Stimulated activated CD8-positive, alpha-beta memory T cell treated with anti-CD3 and anti-CD28 coated beads, Interleukin-2, amount 100 ng/mL, for 1 hour (primary cell): ENCODE measurements at places on chromosomes 13 and 19.

DNA sequence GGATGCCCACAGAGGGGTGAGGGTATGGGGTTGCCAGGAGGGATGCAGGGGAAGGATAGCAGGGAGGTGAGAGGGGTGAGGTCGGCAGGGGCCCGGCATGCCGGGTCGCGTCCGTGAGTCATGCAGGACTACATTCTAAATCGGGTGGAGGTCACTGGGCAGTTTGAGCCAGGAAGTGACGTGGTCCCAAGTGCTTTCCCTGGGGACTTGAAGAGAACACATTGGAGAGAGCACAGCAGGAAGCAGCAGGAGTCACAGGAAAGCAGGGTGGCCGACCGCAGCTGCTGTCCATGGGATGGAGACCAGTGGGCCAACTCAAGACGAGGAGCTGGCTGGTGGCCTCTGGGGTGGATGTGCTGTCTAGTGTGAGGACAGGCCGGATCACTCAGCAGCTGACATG lies 92.0 kb upstream of the WASF3 start:
- DNase-seq, result no peak

- no peak for DNase-seq
Observed at GRCh38 chr13:73168953-73169401, 110.2 kb downstream of the KLF5 start.

DNA sequence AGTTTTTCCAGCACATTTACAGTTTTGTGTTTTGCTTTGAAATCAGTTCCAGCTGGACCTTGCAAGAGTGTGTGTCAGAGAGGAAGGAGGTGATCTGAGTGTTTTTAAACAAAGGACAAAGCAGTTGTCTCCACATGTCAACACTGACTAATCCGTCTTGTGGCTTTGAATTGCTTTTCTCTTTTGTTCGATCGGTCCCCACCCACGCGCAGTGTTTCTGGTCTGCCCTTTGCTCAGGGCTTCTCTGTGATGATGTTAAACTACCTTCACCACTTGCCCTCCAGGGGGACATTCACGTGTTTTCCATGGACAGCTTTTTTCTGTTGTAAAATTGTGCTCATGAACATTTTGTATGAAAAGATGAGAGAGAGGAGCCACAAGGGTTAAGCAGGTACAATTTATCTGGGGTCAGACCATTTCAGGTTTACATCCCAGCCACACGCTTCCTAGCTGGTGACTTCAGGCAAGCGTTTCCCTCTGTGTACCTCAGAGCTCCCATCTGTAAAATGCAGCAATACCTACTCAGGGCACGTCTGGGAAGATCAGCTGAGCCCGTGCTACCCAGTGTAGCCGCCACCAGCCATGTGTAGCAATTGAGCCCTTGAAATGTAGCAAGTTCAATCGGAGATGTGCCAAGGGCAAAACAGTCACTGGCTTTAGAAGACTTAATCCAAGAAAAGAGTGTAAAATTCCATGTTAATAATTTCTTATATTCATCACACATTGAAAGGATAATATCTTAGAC lies 13.5 kb upstream of the PLA2G4C start:
- no peak for DNase-seq

DNA sequence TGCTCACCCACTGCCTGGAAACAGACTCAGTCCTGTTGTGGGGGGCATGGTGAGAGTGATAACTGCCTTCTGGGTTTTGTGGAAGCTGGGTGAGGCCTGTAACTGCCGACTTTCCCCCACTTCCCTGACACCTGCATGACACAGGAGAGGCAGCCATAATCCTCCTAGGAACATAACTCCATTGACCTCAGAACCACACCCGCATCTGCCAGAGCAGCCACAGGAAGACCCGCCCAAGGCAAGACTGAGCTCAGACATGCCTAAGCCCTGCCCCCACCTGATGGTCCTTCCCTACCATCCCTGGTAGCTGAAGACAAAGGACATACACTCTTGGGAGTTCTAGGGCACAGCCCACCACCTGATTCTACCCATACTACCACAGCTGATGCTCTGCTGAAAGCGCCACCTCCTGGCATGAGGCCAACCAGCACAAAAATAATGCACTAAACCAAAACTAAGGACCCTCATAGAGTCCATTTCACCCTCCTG lies 326.7 kb downstream of the RBM26 start:
- no peak for DNase-seq

GRCh38 chr13:110819203-110820014 lies 95.5 kb downstream of the ANKRD10 start:
- peak; percentile 54 for DNase-seq

DNA sequence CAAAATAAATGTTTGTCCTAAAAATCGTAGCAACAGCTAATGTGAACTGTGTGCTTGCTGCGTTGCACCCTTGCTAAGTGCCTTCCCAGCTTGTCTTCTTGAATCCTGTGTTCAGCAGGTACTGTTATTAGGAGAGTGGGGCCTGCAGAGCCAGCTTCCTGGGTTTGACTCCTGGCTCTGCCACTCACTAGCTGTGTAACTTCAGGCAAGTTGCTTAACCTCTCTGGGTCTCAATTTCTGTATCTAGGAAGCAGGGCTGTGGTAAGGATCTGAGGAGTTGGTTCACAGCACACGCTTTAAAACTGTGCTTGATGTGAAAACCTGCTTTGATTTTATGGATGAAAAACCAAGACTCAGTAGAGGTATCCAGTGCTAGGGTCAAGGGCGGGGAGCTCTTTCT lies 10.0 kb downstream of the NFIX start:
- no peak for DNase-seq

GRCh38 chr13:105147461-105147860 lies 1388.0 kb downstream of the EFNB2 start:
- no peak for DNase-seq

GRCh38 chr13:98503175-98504028 lies 73.5 kb downstream of the STK24 start:
- DNase-seq, result no peak

- no peak for DNase-seq
Observed at GRCh38 chr19:39363901-39364457, 21.8 kb downstream of the SAMD4B start.

- DNase-seq, result no peak
Observed at GRCh38 chr13:77345150-77345780, 18.4 kb upstream of the MYCBP2 start.

DNA sequence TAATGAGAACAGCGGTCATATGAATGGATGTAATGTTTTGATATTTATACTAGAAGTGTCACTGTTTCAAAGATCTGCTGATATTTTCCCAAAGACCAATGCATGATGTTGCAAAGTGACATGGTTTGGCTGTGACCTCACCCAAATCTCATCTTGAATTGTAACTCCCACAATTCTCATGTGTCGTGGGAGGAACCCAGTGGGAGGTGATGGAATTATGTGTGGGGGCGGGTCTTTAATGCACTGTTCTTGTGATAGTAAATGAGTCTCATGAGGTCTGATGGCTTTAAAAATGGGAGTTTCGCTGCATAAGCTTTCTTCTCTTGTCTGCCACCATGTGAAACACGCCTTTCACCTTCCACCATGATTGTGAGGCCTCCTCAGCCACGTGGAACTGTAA lies 98.3 kb downstream of the AKAP11 start:
- no peak for DNase-seq

DNA sequence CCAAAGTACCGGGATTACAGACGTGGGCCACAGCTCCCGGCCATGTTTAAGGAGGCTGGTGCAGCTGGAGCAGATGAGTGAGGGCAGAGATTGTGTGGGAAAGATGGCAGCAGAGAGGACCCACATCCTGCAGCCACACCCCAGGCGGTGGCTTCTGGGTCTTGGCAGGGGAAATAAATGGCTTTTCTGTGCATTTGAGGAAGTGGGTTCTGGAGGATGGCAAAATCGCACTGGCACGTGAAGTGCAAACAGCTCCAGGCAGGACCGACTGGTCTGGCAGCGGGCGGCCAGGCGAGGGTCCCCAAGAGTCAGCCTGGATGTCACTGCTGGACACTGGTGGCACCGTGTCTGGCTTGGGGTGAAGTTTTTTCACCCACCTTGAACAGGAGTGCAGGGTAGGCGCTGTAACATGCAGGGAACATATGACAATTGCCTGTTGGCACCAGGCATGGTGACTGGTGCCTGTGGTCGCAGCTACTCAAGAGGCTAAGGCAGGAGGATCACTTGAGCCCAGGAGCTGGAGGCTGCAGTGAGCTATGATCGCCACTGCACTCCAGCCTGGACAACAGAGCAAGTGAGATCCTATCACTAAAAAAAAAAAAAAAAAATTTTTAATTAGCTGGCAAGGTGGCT lies 8.4 kb downstream of the B3GNT3 start:
- no peak for DNase-seq

DNA sequence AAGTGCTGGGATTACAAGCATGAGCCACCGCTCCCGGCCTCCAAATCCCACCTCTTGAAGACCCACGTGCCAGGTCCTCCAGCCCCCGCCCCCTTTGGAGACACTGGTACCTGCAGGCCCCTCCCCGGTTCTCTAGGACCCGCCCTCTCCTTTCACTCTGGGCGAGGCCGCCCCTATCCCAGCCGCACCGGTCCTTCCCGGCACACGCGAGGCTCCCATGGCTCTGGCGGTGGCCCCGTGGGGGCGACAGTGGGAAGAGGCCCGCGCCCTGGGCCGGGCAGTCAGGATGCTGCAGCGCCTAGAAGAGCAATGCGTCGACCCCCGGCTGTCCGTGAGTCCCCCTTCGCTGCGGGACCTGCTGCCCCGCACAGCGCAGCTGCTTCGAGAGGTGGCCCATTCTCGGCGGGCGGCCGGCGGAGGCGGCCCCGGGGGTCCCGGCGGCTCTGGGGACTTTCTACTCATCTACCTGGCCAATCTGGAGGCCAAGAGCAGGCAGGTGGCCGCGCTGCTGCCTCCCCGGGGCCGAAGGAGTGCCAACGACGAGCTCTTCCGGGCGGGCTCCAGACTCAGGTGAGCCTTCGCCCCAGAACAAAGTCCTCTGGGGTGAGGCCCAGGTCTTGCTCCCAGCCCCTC lies at the start of gene CBLC:
Gene CBLC, plus strand, starts transcription at position 176 of the 633 bp plus-strand sequence. Its CDS starts 42 bp downstream, at position 218.
- no peak for DNase-seq

GRCh38 chr13:23923031-23923430 lies 25.7 kb upstream of the C1QTNF9B start:
- DNase-seq, result no peak

DNA sequence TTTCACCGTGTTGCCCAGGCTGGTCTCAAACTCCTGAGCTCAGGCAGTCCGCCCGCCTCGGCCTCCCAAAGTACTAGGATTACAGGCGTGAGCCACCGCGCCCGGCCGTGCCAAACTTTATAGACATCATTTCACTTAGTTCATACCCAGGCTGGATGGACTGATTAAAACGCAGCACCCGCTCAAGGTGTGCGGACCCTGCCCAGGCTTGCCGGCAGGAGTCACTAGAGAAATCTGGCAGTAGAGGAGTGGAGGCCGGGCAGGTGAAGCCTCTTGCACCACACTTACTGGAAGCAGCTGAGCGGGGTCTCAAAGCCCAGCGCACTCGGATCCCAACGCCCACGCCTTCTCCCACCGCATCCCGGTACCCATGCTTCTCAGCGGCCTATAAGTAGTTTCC lies 11.4 kb downstream of the PTGIR start:
- no peak for DNase-seq

DNA sequence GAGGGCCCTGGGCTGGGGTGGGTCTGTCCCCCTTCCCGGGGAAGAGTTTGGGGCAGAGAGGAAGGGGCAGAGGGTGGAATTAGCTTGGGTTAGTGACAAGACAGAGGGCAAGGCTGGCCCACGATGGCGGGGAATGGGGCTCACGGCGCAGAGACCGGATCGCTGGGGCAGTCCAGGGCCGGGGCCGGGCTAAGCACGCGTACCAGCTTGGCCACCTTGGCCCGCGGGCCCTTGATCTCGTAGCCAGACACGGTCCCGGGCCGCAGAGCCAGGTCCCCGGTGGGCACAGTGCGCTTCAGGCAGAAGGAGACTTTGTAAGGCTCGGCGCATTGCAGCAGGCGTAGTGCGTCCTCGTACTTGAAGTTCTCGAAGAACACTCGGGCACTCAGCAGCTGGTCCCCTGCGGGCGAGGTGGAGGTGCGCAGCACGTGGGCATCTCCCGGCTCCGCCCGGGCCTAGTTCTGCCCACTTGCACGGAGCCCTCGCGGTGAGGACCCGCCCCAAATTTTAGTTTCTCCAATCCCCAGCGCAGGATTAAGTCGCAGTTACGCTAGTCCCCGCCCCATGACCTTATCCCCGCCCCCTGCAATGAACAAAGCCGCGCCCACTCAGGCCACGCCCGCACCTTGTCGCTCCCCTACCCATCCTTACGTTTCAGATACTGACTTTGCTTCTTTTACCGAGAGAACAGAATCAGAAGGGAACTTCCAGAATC lies 8.6 kb upstream of the HIPK4 start:
- no peak for DNase-seq

GRCh38 chr13:100394005-100394695 lies 194.4 kb downstream of the GGACT start:
- no peak for DNase-seq

- DNase-seq, result no peak
Observed at GRCh38 chr13:75870397-75870903, 234.3 kb downstream of the LMO7 start.

GRCh38 chr19:1394252-1395193 lies 6.8 kb downstream of the GAMT start:
- DNase-seq, result no peak

DNA sequence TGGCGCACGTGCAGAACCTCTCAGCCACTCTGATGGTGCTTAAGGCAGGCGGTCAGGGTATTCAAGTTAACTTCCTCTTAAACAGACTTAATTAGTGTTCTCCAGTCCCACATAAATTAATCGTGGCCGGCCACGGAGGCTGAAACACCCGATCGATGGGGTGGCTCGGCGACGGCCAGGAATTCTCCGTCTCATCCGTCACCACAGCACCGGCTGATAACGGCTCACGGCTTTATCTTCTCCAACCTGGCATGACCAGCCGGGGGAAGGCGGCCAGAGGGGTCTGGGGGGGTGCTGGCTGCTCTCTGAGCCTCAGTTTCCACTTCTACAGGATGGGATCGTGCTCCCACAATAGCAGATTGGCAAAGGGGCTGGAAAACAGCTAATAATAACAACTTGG lies 32.6 kb upstream of the TCF3 start:
- DNase-seq, result no peak

DNA sequence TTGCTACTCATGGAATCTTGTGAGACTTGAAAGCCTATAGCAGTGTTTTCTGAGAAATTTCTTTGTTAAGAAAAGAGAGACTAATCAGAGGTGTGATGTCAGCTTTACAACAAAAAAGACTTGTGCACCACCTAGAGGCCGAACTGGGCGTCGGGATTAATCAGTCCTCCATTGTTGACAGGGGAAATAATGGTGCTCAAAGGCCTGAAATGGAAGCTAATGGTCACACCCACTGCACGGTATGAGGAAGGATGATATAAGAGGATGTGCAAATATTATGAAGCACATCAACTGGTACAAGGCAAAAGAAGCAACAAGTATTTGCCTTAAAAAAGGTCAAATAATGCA lies 480.2 kb upstream of the MIR17HG start:
- DNase-seq, result no peak

DNA sequence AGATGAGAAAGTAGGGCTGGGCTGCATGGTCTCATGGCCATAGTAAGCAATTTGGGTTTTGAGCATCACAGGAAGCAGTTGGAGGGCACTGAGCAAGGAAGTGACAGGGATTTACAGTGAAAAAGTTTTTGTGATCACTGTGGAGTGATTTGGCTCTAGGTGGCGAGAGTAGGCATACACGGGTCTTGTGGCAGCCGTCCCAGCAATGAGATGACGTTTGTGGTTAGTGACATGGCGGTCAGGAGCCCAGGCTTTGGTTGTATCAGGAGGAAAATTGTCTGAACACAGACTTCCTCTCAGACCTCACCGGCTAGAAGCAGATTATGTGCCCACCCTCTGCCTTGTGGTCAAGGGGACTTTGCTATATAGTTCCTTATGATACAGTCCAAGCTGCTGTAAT lies 3.3 kb downstream of the ZNF444 start:
- DNase-seq, result no peak
